ENCODE measurements at places on chromosomes 4 and X.

- DNase-seq = no peak
Observed at GRCh38 chr4:27089186-27089585, 228.5 kb downstream of the STIM2 start.

DNA sequence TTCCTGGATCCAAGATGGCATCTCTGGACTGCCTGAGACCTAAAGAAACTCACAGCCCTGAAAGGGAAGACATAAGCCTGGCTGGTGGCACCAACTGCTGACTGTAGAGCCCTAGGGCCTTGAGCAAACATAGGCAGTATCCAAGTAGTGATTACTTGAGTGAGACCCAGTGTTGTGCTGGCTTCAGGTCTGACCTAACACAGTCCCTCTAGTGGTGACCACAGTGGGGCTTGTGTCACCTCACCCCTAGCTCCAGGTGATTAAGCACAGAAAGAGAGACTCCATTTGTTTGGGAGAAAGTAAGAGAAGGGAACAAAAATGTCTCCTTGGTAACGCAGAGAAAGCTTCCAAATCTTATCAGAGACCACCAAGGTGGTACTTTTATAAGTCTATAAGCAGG, 496.3 kb upstream of the HTR2C start:
- no peak for DNase-seq

- DNase-seq = no peak
Observed at GRCh38 chrX:30153881-30154260, 61.5 kb upstream of the MAGEB2 start.

GRCh38 chrX:43595931-43596330, 60.2 kb upstream of the MAOA start:
- DNase-seq = peak; percentile 21

GRCh38 chr4:30630431-30630830, 89.7 kb upstream of the PCDH7 start:
- no peak for DNase-seq

GRCh38 chrX:16573781-16574180, 76.2 kb upstream of the S100G start:
- DNase-seq = no peak
